ENCODE measurements at places on chromosomes 7 and 10.

DNA sequence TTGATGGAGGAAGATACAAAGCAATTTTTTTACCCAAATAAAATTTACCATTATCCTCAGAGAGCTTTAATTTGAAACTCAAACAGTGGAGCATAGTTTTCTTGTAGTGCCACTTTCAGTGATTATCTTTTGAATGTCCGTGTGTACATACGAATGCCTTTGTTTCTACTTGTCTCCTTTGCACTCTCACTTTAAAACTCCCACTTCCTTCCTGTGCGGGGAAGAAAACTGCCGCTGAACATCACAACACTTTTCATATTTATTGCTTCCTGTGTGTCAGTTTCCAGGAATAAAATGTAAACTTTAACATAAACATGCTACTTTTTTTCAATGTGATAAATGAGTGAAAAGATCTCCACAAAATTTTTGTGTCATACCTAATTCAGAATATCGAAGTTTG is 102.4 kb downstream of the SEMA3A start:
- DNase-seq = no peak

DNA sequence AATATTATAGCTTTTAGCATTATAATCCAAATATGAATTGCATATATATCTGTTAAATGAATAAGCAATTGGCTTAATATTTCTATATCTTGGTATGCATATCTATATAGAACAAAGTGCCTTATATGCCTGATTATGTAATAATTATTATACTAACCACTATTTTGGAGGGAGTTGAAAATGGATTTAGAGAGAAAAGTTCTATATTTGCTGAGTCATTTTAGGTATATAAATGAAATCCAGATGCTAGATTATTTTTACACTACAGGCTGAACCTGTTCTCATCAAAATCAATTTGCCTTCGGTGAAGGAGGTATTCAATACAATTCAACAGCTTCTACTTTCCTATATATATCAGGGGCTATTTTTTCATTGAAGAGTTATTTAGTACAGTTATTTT is 276.4 kb downstream of the PCLO start:
- no peak for DNase-seq

DNA sequence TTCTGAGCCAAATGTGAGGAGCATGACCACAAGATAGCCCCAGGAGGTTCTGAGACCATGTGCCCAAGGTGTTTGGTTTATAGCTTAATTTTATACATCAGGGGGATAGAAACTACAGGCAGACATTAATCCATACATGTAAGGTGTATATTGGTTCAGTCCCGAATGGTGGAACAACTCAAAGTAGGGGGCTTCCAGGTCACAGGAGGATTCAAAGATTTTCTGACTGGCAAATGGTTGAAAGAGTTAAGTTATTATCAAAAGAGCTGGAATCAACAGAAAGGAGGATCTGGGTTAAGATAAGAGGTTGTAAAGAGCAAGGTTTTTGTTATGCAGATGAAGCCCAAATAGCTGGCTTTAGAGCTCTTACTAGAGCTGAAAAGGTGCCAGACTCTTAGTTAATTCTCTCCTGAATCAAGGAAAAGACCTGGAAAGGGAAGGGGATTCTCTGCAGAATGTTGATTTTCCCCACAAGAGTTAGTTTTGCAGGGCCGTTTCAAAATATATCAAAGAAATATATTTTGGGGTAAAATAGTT is 640.0 kb downstream of the IPMK start:
- DNase-seq = peak; percentile 91

- DNase-seq = no peak
Observed at GRCh38 chr10:69498711-69499471, 47.6 kb downstream of the TSPAN15 start.

DNA sequence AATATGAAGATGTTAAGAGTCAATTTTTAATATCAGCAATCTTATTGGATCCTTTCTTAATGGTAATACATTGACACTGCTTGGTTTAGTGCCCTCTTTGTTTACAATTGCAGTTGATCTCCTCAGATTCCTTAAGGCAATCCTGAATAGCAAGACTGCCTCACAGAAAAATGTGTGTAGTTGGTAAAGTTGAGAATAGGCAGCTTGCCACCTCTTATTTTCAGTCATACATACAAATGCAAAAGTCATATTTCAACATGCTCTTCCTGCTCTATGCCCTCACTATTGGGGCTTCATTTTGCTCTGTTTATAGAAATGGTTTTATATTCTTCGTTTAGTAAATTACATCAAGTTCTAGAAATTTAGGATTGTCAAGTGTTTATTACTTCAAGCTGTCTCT is 661.1 kb upstream of the ANKRD30A start:
- DNase-seq = no peak

DNA sequence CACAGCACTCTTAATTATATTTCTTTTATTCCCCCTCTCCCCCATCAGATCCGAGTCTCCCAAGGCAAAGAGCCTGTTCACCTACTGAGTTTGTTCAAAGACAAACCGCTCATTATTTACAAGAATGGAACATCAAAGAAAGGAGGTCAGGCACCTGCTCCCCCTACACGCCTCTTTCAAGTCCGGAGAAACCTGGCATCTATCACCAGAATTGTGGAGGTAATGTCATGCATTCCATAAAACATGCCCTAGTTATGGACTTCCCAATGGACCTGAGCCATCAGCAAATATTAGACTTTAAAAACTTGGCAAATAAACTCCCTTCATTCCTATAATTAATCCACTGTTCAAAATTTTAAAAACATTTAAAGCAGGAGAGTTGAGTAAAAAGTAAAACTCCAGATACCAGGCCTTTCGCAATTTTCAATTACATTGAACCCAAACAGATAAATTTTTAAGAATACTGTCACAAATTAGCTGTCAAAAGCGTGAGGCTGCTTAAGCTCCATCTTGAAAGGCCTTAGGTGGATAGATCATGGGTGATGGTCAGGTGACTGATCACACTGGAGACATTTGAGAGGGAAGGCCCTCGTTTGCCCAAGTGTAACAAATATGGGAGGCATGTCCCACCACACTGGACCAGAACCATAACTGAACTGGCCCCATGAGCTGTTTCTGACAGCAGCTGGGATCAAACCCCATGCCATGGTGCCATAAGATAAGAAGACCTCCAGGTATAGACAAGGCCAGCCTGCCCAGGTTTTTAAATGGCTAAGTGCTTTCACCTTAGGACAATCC is 46.9 kb upstream of the ARL4A start:
- no peak for DNase-seq

DNA sequence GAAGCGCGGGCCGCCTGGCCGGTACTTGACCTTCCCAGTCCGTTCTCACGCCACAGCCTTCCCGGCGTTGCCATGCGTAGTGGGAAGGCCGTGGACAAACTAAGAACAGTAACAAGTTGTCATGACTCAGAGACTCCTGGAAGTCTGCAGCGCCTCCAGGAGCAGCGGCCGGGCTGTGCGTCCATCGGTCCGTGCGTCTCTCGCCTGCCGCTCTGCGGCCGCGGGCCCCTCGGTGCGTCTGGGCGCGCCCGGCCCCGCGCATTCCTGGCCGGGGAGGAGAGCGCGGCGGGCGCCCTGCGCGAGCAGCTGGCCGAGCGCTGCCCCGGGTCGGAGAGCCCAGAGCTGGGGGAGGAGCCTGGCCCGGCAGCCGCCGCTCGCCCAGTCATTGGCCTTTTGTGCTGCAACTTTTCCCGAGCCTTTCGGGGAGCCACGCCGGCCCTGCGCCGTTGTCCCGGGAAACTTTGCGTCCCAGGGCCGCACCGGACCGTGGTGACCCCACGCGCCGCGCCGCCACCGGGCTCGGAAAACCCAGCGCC is 123.7 kb downstream of the TACC2 start:
- peak; percentile 86 for DNase-seq

- no peak for DNase-seq
Observed at GRCh38 chr10:124561206-124561605, 99.6 kb downstream of the LHPP start.

- DNase-seq = no peak
Observed at GRCh38 chr7:68009716-68010115, 1013.1 kb downstream of the TYW1 start.

GRCh38 chr10:87960230-87960629 is 96.8 kb downstream of the PTEN start:
- DNase-seq = no peak

DNA sequence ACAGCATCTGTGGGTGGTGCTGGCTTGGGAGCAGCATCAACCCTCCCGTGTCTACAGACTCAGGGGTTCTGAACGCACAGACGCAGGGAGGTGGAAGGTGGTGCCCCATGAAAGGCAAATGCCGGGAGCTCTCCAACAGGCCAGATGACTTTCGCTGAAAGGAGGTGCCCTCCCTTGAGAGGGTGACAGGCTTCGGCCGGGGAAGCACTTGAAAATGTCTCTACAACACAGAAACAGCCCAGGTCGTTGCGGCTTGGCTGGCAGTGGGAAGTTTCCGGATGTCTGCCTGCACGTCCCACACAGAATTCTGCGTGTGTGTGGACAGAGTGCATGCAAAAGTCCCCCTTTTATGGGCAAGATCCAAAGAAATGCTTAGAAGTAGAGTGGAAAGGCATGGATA is 239.6 kb downstream of the SKAP2 start:
- no peak for DNase-seq

DNA sequence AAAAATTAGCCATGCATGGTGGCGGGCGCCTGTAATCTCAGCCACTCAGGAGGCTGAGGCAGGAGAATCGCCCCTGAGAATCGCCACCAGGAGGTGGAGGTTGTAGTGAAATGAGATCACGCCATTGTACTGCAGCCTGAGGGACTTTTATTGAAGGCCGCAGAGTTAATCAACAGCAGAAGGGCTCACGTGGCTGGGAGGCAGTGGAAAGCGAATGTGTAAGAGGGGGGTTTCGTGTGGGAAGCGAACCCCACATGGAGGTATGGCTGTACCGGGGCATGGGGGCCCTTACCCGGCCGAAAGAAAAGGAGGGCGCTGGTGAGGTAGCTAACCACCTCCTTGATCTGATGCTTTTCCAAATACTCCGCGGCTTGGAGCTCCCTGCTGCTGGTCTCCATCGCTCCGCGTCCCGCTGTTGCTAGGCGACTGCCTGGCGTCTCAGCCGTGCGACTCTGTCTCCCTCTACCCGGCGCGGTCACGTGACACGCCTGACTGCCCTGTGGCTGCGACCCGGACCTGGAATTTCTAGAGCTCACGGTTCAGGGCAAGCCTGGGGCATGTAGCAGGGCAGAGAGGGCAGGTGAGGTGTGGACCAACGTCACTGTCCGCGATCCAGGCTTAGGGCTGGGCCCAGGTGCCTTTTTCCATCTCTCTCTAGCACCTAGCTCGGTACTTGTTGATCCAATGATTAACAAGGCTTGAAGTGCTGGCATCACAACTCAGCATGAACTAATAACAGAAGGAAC is at the start of gene EFCAB10:
Gene EFCAB10, minus strand, starts transcription at position 428 of the 746 bp plus-strand sequence. Its CDS starts 30 bp downstream, at position 398.
- peak; percentile 99 for DNase-seq

DNA sequence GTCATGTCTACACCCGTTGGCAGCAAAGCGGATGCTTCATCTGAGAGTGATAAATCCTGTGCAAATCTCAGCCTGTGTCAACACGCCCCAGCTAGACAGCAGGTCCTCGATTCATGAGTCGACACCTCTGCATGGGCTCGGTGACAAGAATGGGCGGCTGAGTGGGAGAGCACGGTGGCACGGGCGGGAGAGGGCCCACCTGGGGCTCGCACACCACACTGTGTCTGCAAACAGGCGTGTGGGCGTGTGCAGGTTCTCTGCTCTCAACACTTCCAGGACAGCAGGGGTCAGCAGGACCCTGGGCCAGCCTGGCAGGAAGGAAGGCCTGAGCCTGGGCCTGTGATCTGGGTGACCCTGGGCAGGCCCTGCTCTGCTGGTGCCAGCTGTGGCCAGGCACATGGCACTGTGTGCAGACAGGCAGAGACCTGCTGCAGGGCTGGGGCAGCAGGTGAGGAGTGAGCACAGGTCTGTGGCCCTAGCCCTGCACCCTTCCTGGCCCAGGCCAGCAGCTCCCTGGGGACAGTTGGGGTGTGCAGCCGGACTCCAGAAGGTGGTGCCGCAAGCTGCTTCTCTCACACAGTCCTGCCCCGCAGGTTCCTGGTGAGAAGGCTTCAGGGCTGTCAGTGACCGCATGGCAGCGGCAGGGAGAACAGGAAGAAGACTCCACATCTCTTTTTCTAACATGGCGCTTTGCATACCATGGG is 216.4 kb downstream of the ELFN1 start:
- DNase-seq = no peak

DNA sequence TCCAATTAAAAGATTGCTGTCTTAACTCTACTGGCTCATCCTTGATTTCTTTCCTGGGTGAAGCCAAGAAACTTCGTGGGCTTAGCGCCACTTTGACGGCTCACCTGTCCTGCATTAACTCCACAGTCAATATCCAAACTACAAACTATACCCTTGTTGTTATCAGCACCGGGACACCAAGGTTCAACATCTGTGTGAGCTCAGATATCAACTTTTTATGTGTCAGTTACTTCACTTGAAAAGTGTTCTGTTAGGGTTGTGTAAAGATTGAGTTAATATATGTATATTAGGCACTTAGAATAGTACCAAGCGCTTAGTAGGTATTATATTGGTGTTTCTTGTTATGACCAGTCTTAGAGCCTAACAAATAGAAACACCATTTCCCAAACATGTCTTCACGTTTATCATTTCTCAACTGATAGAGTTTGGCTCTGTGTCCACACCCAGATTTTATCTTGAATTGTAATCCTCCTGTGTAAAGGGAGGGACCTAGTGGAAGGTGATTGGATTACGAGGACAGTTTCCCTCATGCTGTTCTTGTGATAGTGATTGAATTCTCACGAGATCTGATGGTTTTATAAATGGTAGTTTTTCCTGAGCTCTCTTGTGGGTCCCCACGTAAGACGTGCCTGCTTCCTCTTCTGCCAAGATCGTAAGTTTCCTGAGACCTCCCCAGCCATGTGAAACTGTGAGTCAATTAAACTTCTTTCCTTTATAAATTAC is 19.0 kb upstream of the ST8SIA6 start:
- DNase-seq = no peak

- no peak for DNase-seq
Observed at GRCh38 chr10:131495892-131496291, 184.4 kb upstream of the TCERG1L start.

- DNase-seq = no peak
Observed at GRCh38 chr7:28211006-28211405, 30.4 kb upstream of the JAZF1 start.

GRCh38 chr10:70163448-70163847 is 6.9 kb downstream of the SAR1A start:
- DNase-seq = no peak

GRCh38 chr7:109215341-109215740 is 645.7 kb downstream of the DNAJB9 start:
- DNase-seq = no peak

DNA sequence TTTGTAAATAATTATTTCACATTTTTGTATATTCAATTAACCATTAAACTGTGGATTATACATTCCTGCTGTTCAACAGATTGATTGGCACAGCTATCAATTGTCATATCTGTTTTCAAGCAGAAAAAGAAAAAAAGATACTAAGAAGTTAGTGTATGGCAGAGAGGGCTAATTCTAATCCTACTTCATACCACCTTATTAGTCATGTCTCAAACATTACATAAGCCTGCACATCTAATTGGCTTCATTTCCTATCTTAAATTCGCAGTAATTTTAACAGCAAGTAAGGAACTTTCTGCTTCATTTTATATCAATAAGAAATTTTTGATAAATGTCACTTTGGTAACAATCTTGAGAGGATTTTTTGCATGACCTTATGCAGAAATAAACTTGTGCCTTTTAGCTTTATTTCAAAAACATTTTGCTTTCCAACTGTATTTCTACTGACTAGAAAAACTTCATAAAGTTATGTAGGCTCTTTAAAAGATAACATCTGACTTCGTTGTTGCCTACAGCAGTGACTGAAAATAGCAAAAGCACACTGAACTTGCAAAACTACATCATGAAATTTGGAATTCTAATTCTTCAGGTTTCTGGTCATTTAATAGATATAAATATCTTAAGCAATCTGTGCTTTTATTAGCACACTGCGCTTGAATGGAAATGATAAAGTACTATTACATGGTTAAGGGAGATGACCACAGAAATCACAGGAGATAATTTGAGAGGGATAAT is 111.5 kb downstream of the SEMA3C start:
- DNase-seq = no peak

Data from GM23338 (cell line).